ENCODE measurements at places on chromosomes 2 and 18.

- H3K27me3 ChIP-seq = no peaks in the 10 kb centered on the region
- DNase-seq = no peak
- H3K27ac ChIP-seq = no peak overlapping the region
- peaks cover 2% of the 10 kb centered on the region for H3K4me1 ChIP-seq
- no peak overlapping the region for H3K4me3 ChIP-seq
Observed at GRCh38 chr2:239583879-239584859, 183.3 kb upstream of the HDAC4 start.

- H3K36me3 ChIP-seq = no peaks in the 10 kb centered on the region
- H3K4me1 ChIP-seq = peaks cover 17% of the 10 kb centered on the region
- H3K4me3 ChIP-seq = no peak overlapping the region
- H3K27ac ChIP-seq = no peak overlapping the region
- no peaks in the 10 kb centered on the region for H3K27me3 ChIP-seq
Observed at GRCh38 chr2:20072436-20073158, 21.2 kb upstream of the LAPTM4A start.

DNA sequence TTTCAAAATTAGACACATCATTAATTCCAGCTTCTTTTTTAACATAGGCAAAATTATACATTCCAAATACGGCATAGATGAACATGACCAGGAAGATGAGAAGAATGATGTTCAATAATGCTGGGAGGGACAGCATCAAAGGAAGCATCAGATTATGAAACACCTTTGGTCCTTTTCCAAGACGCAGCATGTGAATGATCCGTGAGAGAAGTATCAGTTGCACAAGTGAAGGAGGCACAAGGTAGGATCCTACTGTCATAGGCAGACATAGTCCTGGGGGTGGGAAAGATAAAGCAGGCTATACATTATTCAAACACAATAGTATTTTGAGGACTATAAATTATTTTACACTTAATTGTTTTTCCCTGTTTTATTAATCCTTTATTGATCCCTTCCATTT is 30.6 kb upstream of the SCN9A start:
- H3K4me3 ChIP-seq = no peak overlapping the region
- no peaks in the 10 kb centered on the region for H3K27me3 ChIP-seq
- no peak overlapping the region for H3K27ac ChIP-seq
- H3K36me3 ChIP-seq = no peaks in the 10 kb centered on the region

- DNase-seq = no peak
- H3K36me3 ChIP-seq = no peaks in the 10 kb centered on the region
- H3K4me1 ChIP-seq = peaks cover 5% of the 10 kb centered on the region
- peaks cover 30% of the 10 kb centered on the region for H3K27me3 ChIP-seq
Observed at GRCh38 chr2:239518286-239519088, 117.7 kb upstream of the HDAC4 start.

GRCh38 chr18:9365406-9365805 is 30.8 kb downstream of the TWSG1 start:
- DNase-seq = no peak
- no peaks in the 10 kb centered on the region for H3K27me3 ChIP-seq
- no peaks in the 10 kb centered on the region for H3K4me1 ChIP-seq
- H3K27ac ChIP-seq = no peak overlapping the region

All from neuronal stem cell (in vitro differentiated cells).